ENCODE measurements at places on chromosomes 1 and 21.
A peak's percentile ranks its signal among the peaks of the same experiment; 100 is the strongest.

DNA sequence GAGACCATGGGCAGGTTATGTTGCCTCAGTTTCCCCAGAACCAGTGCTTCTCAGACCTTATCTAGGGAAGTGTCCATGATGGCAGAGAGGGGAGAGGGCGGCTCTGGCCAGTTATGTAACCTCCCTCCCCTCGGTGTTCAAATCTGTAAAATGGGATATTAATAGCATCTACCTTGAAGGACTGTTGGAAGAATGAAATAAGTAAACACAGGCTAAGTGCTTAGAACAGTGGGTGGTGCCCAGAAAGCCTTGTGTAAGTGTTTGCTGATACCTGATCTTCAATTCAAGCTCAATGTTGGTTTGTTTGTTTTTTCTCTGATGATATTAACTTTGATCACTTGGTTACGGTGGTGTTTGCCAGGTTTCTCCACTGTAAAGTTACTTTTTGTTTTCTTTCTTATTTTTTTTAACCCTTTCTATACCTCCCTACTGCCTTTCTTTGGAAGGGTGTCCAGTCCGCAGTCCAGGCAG lies 34.9 kb downstream of the EPHA2 start:
- no peak for DNase-seq

- DNase-seq, result no peak
Observed at GRCh38 chr1:201356236-201356635, 21.2 kb downstream of the TNNT2 start.

GRCh38 chr1:100152271-100152670 lies 19.3 kb downstream of the TRMT13 start:
- DNase-seq, result no peak

DNA sequence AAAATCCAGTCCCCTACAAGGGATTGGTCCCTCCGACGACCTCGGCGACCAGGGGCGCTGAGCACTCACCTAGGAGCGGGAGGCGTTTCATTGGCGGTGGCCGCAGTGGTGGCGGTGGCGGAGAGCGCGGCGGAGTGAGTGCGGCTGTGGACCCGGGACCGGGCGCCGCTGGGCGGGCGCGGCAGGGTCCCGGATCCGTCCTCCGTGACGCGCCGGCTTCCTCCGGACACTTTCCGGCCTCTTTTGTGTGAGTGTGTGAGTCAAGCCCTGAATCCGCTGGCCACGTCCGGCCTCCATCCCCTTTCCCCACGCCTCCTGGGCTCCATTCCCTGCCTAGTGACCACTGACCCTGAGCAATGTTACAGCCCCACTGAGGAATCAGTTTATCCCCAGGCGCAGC lies at the start of gene ADGRL4:
Gene ADGRL4, minus strand, starts transcription at position 167 of the 400 bp plus-strand sequence. Its CDS starts 76 bp downstream, at position 91.
- peak; percentile 60 for DNase-seq

- DNase-seq, result no peak
Observed at GRCh38 chr1:206682111-206682510, 2.6 kb upstream of the MAPKAPK2 start.

- no peak for DNase-seq
Observed at GRCh38 chr1:13764588-13765332, 64.8 kb downstream of the PRDM2 start.

- no peak for DNase-seq
Observed at GRCh38 chr1:234769986-234770795, 160.2 kb upstream of the IRF2BP2 start.

GRCh38 chr1:119988306-119989062 lies 81.0 kb downstream of the NOTCH2 start:
- DNase-seq, result no peak

- no peak for DNase-seq
Observed at GRCh38 chr1:19969898-19970660, 9.3 kb downstream of the PLA2G2A start.

GRCh38 chr1:156767879-156768604 lies 707 bp downstream of the PRCC start:
- DNase-seq, result no peak

- no peak for DNase-seq
Observed at GRCh38 chr1:59151387-59151761, 145.5 kb upstream of the FGGY start.

DNA sequence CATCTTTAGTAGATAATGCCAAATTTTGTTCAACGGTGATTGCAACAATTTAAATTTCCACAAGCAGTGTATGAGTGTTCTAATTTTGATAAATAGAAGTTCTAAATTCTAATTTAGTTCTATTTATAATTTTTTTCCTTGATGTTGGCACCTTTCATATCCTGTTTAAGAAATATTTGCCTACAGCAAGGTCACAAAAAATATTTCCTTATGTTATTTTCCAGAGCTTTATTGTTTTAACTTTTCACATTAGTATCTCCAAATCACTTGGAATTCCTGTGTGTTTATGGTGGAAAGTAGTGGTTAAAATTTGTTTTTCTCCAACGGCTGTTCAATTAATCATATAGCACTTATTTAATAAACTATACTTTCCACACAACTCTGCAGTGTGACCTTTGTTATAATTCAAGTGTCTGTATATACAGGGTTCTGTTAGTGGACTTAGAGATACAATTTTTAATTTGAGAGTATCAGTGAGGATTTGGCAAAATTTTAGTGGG lies 94.3 kb upstream of the CD55 start:
- no peak for DNase-seq

DNA sequence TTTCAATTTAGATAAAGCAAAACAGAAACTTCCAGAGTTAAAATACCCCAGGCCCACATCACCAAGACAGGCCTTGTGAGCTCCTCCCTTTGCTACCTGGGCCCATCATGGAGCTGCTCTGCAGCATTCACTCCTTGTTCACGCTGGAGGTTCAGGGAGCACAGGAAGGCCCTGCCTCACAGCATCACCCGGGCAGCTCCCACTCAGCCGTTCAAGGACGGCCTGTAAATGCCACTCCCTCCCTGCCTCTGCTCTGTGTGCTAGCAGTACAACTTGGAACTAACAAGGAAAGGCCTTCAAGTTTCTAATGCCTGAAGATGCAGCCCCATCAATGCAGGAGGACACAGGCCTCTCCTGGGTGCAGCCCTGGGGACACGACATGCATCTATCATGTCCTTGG lies 11.6 kb downstream of the ATP5PO start:
- no peak for DNase-seq
